Heart left ventricle (tissue), 16 donors: ENCODE measurements at places on chromosomes 1 and 21. TPM values are rescaled to one million over a fixed set of nuclear protein-coding genes. Genes with fewer than 3 reads are reported as not detected.

DNA sequence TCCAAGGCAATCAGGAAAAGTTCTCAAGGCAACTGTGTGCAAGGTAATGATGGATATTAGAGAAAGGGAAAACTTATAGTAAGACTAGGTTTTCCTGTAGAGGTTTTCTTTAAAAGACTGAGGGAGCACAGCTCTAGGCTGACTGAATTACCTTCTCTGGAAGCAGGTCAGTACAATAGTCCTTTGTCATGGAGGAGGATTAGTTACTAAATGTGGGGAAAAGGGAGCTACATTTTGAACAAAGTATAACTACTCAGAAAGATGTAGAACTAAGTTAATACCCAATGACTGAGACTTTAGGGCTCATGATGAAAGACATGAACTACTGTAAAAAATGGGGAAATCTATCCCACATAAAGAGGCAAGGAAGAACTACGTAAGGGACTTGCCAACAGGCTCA, 148.6 kb upstream of the HP1BP3 start:
- no peak for DNase-seq

- no peak for DNase-seq
Measured at GRCh38 chr1:1826356-1827088, 48.3 kb upstream of the NADK start.

- no peak for DNase-seq
Measured at GRCh38 chr1:41653574-41653973, 169.1 kb upstream of the EDN2 start.

- DNase-seq, result no peak
Measured at GRCh38 chr1:22761101-22761500, 50.5 kb downstream of the EPHB2 start.

GRCh38 chr1:222777977-222778376, 36.9 kb upstream of the DISP1 start:
- DNase-seq, result no peak

DNA sequence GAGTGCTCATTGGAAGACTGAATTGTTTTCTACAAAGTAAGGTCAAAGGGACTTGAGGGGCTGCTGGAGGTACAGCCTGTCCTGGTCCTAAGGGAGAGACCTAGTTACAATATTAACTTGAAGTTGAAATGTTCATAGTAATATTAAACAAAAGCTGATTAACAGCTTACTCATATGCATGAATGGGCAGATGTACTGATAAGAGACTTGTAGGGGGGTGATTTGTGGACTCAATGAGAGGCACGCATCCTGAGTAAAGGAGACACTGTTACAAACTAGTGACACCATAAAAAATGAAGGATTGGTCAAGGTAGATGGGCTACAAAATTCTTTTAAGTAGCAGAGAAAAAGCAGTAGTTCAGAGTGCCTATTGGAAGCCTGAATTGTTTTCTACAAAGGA, 2.7 kb downstream of the HSD11B1 start:
- DNase-seq, result no peak

GRCh38 chr21:32334980-32335531, 36.4 kb downstream of the MRAP start:
- DNase-seq, result no peak

DNA sequence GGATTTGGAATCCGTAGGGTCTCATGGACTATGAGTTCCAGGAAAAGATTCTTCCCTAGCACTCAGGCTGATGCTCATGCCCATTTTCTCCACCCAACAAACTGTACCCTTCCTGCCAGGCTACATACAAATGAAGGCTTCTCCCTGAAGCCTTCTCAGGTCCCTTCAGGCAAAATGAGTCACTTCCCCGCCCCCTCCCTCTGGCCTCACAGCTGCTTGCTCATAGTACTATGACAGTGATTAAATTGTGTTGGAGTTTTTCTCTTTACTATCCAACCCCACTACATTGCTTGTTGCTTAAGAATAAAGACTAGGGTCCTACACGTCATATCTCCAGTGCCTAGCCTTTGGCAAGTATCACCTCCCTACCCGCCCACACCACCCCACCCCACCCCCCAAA, 207.6 kb upstream of the NFIA start:
- DNase-seq, result no peak

DNA sequence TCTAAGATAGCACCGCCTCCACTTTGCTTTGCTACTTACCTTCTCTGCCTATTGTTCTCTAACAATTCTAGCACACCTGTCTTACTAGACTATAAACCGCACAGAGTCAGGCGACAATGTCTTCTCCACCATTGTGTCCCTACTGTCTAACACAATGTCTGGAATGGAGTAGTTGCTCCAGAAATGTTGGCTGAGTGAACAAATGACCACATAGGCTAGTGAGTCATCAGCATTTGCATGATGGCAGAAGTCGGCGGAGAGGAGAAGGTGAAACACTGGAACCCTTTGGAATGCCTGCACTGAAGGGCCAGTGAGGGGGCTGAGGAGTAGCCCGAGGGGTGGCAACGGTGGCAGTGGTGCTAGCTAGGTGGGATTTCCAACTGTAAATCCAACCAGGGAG, 14.0 kb upstream of the PABPC4 start:
- no peak for DNase-seq

The SCAF4 gene
- polyA plus RNA-seq, result 7.8 TPM
